ENCODE measurements at places on chromosomes 3 and 15. TPM values are rescaled to one million over a fixed set of nuclear protein-coding genes. Genes with fewer than 3 reads are reported as not detected.
A peak's percentile ranks its signal among the peaks of the same experiment; 100 is the strongest.

DNA sequence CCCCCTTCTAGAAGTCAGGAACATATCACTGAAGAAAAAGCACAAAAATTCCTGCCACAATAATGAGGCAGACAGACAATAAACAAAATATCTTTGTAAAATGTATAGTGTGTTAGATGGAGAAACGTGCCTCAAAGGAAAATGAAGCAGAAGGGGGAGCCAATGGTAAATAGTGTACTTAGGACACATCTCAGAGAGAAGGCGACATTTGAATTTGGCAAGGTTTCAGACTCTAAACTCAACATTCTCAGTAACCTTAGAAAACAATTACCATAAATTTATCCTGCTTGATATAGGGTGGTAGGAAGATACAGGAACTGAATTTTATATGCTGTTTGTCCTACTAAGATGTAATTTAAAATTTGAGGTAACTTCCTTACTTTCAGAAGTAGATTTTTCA lies 52.6 kb upstream of the PTX3 start:
- H3K27ac ChIP-seq = no peak overlapping the region
- no peaks in the 10 kb centered on the region for H3K27me3 ChIP-seq
- no peaks in the 10 kb centered on the region for H3K4me1 ChIP-seq
- H3K36me3 ChIP-seq = no peaks in the 10 kb centered on the region

GRCh38 chr15:94075349-94075748 lies 156.0 kb upstream of the MCTP2 start:
- H3K36me3 ChIP-seq = no peaks in the 10 kb centered on the region
- H3K27ac ChIP-seq = peak overlapping the region; percentile 18
- peaks cover 6% of the 10 kb centered on the region for H3K4me1 ChIP-seq
- H3K4me3 ChIP-seq = no peak overlapping the region

GRCh38 chr15:35061161-35061824 lies 23.8 kb downstream of the NANOGP8 start:
- H3K27ac ChIP-seq = no peak overlapping the region
- H3K27me3 ChIP-seq = no peaks in the 10 kb centered on the region
- no peak for DNase-seq

DNA sequence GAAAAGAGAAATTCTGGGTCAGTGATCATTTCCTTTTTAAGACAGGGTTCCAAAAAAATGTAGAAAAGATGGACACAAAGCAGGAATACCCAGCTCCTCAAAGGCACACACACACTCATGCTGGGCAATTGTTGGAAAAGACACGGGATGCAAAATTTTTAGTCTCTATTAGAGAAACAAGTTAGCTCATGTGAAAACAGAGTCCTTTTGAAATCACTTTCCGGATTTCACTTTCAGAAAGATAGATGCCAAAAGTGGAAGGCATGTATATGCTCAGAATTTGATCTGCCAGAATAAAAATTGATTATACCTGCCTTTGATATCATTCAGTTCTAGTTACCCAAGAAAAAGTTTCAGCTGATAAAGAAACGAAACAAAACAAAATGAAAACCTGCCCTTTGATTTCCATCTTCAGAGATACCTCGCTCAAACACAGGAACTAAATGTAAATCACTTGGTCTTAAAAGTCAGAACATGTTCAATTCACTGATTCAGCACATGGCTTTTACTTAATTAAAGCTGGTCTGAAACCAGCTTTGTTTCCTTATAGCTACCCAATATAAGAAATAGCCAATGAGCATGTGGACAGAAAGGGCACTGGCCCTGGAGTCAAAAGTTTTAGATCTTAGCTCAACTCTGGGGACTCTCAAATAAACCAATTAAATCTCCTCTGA lies 52.8 kb downstream of the PLD1 start:
- no peaks in the 10 kb centered on the region for H3K27me3 ChIP-seq
- H3K4me3 ChIP-seq = no peak overlapping the region
- H3K27ac ChIP-seq = no peak overlapping the region
- H3K36me3 ChIP-seq = no peaks in the 10 kb centered on the region
- H3K4me1 ChIP-seq = peaks cover 8% of the 10 kb centered on the region
- no peak for DNase-seq

- no peak for DNase-seq
- no peaks in the 10 kb centered on the region for H3K27me3 ChIP-seq
- no peak overlapping the region for H3K4me3 ChIP-seq
- no peaks in the 10 kb centered on the region for H3K36me3 ChIP-seq
- peak overlapping the region; percentile 83 for H3K27ac ChIP-seq
Observed at GRCh38 chr3:58200121-58200709, 10.6 kb downstream of the DNASE1L3 start.

DNA sequence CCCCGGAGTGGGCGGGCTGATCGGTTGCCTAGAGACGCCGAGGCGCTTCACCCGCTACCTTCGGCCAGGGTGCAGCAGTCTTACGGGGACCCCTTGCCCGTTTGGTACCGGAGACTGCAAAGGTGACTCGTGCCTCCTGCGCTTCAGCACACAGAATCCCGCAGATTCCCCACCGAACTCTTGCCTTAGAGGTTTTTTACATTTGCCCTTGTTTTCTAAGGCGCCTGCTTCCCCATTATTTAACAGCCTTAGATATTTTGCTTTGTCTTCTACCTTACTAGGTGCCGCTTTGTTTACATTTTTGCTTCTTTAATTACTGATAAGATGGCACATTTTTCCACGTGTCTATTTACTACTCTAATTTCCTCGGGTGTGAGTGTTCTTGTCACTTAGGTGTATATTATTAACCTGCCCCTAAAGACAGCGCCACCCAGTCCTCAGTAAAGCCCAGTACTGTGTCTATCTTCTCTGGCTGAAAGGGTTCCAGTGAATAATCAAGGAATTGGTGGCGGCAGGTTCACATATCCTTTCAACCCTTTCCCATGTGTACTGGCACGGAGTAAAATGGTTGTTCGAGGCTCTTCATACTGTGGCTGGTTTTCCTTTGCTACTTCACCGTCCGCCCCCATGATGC lies 573 bp upstream of the CEP152 start:
- no peaks in the 10 kb centered on the region for H3K36me3 ChIP-seq
- DNase-seq = no peak
- H3K27me3 ChIP-seq = no peaks in the 10 kb centered on the region

GRCh38 chr3:43883729-43884396 lies 193.1 kb downstream of the ABHD5 start:
- H3K27ac ChIP-seq = no peak overlapping the region
- H3K36me3 ChIP-seq = no peaks in the 10 kb centered on the region
- H3K27me3 ChIP-seq = no peaks in the 10 kb centered on the region
- no peak overlapping the region for H3K4me3 ChIP-seq

DNA sequence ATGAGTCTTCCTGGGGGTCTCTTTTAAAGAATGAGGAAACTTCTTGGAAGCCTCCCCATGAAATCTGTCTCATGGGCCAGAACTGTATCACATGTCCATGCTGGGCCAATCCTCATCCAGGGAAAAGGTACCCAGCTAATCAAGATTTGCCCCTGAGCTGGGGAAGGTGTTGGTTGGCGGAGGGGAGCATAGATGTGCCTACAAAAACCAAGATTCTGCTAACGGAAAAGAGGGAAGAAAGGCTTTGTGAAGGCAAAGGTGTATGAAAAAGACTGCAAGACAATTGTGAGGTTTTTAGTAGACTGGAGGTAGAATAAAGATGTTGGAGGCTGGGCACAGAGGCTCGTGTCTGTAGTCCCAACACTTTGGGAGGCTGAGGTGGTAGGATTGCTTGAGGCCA lies 18.5 kb upstream of the BLM start:
- peaks cover 6% of the 10 kb centered on the region for H3K36me3 ChIP-seq
- H3K27me3 ChIP-seq = no peaks in the 10 kb centered on the region

Gene SLC7A14
- not detected for total RNA-seq

GRCh38 chr3:135645541-135645940 lies 320.0 kb upstream of the PPP2R3A start:
- no peak for DNase-seq
- H3K27ac ChIP-seq = no peak overlapping the region
- no peaks in the 10 kb centered on the region for H3K4me1 ChIP-seq
- no peak overlapping the region for H3K4me3 ChIP-seq

GRCh38 chr15:92377083-92377789 lies 16.4 kb upstream of the ST8SIA2 start:
- H3K27ac ChIP-seq = no peak overlapping the region
- H3K4me1 ChIP-seq = no peaks in the 10 kb centered on the region
- no peak for DNase-seq
- no peaks in the 10 kb centered on the region for H3K27me3 ChIP-seq
- H3K36me3 ChIP-seq = no peaks in the 10 kb centered on the region
- no peak overlapping the region for H3K4me3 ChIP-seq

DNA sequence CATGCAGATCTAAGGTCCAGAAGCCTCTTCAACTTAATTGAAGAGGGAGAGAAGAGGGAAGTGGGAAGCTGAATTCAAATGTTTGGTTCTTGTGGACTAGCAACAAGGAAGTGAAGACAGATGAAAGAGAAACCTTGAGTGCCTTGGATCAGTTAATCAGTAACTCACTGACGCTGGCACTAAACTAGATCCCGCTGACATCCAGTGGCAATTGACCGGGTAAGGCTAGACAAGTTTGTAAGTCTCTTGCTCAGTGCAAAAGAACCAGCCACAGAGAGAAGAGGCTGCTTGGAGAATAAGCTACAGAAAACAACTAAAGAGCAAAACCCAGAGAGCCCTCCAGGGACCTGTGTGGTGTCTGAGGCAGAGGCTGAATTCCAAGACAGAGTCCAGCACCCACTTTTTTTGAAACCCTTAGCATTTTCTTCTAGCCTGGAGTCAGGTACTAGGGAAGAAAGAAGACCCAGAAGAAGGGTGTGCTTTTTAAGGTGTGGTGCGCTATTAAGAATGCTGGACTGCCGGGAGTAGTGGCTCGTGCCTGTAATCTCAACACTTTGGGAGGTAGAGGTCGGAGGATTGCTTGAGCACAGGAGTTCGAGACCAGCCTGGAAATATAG lies 6.9 kb downstream of the PLCH1 start:
- H3K4me1 ChIP-seq = no peaks in the 10 kb centered on the region
- no peak overlapping the region for H3K4me3 ChIP-seq
- no peak for DNase-seq
- H3K36me3 ChIP-seq = no peaks in the 10 kb centered on the region
- no peak overlapping the region for H3K27ac ChIP-seq

Gene MORC1
- 0.20 TPM for total RNA-seq

- H3K27me3 ChIP-seq = no peaks in the 10 kb centered on the region
- no peak overlapping the region for H3K4me3 ChIP-seq
- DNase-seq = no peak
- H3K4me1 ChIP-seq = no peaks in the 10 kb centered on the region
Observed at GRCh38 chr3:104879919-104880318, 486.8 kb upstream of the ALCAM start.

Gene ZNF660
- total RNA-seq = 4.8 TPM

GRCh38 chr3:158404131-158404718 lies 166.8 kb upstream of the MLF1 start:
- H3K27ac ChIP-seq = no peak overlapping the region
- no peaks in the 10 kb centered on the region for H3K36me3 ChIP-seq
- H3K27me3 ChIP-seq = no peaks in the 10 kb centered on the region
- H3K4me1 ChIP-seq = no peaks in the 10 kb centered on the region
- H3K4me3 ChIP-seq = no peak overlapping the region

- DNase-seq = no peak
- H3K27me3 ChIP-seq = no peaks in the 10 kb centered on the region
- H3K27ac ChIP-seq = peak overlapping the region; percentile 10
- no peaks in the 10 kb centered on the region for H3K4me1 ChIP-seq
Observed at GRCh38 chr3:146222204-146223046, 28.5 kb downstream of the PLSCR4 start.

DNA sequence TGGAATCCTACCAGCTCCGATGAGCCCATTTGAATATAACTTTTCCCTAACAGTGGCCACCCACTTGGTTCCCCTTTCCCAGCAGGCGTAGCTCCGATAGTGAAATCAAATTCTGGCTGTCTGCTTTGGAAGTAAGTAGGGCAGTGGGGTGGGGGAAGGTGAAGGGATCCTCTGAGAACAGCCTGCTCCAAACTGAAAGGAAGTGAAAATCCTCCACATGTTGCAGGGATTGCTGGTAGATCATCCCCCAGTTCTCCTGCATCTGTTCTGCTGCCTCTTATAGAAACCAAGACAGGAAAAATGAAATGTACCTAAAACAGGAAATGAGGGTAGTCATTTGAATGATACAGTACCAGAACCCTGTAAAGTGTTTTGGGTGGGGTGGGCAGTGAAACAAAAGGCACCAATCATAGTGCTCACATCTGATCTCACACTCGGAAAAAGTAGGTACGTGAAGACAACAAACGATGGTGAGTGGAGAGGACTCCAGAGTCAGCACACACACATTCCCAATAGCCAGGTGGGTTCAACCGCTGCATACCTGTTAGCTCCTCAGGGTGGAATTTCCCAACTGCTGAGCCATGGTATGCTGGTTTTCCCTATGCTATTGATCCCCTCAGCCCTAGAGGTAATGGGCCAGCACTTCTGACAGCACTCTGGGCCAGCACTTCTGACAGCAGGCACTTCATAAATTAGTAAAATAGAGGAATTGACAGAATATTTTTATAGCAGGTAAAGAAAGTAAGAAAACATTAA lies 304.9 kb upstream of the ADAMTS9 start:
- no peak overlapping the region for H3K4me3 ChIP-seq
- H3K27me3 ChIP-seq = no peaks in the 10 kb centered on the region
- no peaks in the 10 kb centered on the region for H3K4me1 ChIP-seq
- no peak overlapping the region for H3K27ac ChIP-seq
- no peak for DNase-seq

Gene KNSTRN
- total RNA-seq = 3.3 TPM

DNA sequence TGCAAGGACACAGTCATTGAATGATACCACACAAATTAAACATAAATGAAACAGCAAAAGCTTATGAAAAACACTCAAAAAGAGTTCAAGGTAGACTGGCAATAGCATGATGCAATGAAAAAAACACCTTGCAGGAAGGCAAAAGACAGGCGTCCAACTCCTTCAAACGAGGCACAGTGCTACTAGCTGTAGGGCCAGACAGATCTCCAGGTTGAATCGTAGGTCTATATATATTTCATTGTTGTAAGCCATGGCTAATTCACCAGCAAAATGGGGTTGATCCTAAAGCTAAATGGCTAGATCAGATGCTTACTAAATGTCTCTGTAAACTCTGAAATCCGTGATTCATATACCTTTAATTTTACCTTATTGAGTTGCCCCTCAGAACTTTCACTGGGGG lies 94.2 kb downstream of the THRB start:
- H3K4me1 ChIP-seq = no peaks in the 10 kb centered on the region
- H3K36me3 ChIP-seq = no peaks in the 10 kb centered on the region
- no peak overlapping the region for H3K27ac ChIP-seq

DNA sequence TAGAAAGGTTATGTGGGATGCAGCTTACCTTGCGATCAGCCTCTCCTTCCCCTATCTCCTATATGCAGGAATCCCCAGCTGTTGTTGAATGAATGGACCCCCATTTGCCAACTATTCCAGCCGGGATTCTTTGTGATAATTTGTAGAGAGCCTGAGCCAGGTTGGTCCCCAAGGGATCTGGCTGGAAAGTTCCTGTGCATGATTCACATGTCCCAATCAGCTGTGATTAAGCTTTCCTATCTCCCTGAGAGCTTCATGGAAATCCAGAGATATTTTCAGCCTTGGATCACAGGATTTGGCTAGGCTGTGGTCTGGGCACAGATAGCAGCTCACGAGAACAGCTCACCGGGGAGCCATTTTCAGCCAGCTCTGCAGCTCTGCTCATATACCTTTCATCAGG lies 76.7 kb downstream of the ARNT2 start:
- H3K4me3 ChIP-seq = no peak overlapping the region
- peak; percentile 84 for DNase-seq
- no peaks in the 10 kb centered on the region for H3K4me1 ChIP-seq
- H3K36me3 ChIP-seq = no peaks in the 10 kb centered on the region
- H3K27me3 ChIP-seq = no peaks in the 10 kb centered on the region
- H3K27ac ChIP-seq = no peak overlapping the region
